Neural crest cell (in vitro differentiated cells): ENCODE measurements at places on chromosomes 5 and 9. TPM values are rescaled to one million over a fixed set of nuclear protein-coding genes. Genes with fewer than 3 reads are reported as not detected.

DNA sequence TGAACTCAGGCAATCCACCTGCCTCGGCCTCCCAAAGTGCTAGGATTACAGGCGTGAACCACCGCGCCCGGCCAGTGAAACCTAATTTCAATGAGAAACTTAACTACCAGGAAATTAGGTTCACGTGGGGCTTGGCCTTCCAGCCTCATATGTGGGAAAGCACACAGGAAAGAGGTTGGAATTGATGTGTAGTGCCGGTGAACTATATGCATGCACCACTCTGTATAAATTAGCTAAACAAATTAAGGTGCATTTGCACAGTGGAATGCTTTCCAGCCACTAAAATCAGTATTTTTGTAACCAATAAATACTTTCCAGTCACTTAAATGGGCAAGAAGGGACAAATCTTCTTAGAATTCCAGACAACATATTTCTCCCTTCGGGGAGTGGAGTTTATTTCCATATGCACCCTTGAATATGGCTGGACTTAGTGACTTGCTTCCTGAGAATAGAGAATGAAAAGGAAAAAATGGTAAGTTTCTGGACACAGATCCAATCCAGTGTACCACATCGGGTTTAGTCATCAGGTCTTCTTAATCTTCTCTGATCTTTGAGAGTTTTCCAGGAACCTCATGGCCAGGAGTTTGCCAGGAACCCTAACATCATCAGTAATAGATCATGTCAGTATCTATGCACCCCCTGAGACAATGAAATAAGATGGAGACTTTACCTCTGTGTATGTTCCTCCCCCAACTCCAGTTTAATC lies 24.9 kb downstream of the ATOX1 start:
- no peaks in the 10 kb centered on the region for H3K27me3 ChIP-seq
- no peaks in the 10 kb centered on the region for H3K4me1 ChIP-seq
- no peak overlapping the region for H3K4me3 ChIP-seq

DNA sequence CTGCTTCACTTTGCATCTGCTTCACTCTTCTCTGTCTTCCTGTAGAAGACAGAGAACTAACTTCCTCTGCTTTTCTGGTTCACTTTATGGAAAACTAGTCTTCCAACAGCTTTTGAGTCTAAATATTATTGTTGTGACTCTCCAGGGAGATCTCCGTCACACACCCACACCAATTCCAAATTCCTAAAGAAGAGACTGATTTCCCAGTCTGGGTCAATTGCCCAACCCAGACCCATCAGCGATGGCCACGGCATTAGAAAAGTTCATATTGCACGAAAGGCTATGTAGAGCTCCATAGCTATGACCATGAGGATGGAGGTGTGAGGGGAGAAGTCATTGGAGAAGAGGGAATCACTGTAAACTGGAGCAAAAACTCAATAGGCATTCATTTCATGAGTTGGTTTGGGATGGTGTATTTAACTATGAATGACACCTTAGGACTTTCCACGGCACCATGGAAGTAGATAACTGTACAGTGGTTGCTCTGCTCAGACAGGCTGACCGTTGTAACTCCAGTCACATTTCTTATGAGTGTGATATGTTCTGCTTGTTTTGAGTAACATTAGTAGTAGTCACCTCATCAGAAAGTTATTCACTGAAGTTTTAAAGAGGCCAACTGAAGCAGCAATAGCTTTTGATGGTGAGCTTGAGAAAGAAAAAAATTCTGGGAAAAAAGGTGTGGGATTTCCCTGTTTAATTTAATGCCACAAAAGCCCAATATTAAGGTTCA lies 78.1 kb upstream of the MAMDC2 start:
- H3K27ac ChIP-seq = no peak overlapping the region
- no peak overlapping the region for H3K4me3 ChIP-seq
- H3K27me3 ChIP-seq = no peaks in the 10 kb centered on the region
- no peaks in the 10 kb centered on the region for H3K36me3 ChIP-seq

Gene OR1J2
- not detected in 2 replicates for total RNA-seq

GRCh38 chr5:113376640-113377039 lies 58.1 kb downstream of the TSSK1B start:
- H3K36me3 ChIP-seq = no peaks in the 10 kb centered on the region
- H3K27ac ChIP-seq = no peak overlapping the region

Gene PLAC8L1
- total RNA-seq = 1.8 and 3.3 TPM in 2 replicates

Gene SMC2
- 45.4 and 50.0 TPM in 2 replicates for total RNA-seq

- no peaks in the 10 kb centered on the region for H3K4me1 ChIP-seq
- H3K36me3 ChIP-seq = no peaks in the 10 kb centered on the region
- no peaks in the 10 kb centered on the region for H3K27me3 ChIP-seq
- no peak for DNase-seq
- H3K4me3 ChIP-seq = no peak overlapping the region
- H3K27ac ChIP-seq = no peak overlapping the region
Observed at GRCh38 chr5:158413122-158413680, 554.3 kb upstream of the CLINT1 start.

GRCh38 chr9:23050548-23050947 lies 603.9 kb downstream of the DMRTA1 start:
- H3K36me3 ChIP-seq = no peaks in the 10 kb centered on the region
- H3K27ac ChIP-seq = no peak overlapping the region
- H3K4me3 ChIP-seq = no peak overlapping the region
- no peaks in the 10 kb centered on the region for H3K27me3 ChIP-seq
- DNase-seq = no peak

Gene SPOCK1
- 75.6 and 89.7 TPM in 2 replicates for total RNA-seq

GRCh38 chr9:69382135-69382534 lies 57.1 kb downstream of the ENTREP1 start:
- H3K27ac ChIP-seq = peak overlapping the region; percentile 47
- no peak for DNase-seq
- no peaks in the 10 kb centered on the region for H3K27me3 ChIP-seq
- H3K36me3 ChIP-seq = no peaks in the 10 kb centered on the region
- no peak overlapping the region for H3K4me3 ChIP-seq
- peaks cover 27% of the 10 kb centered on the region for H3K4me1 ChIP-seq

GRCh38 chr5:88688156-88688983 lies 194.6 kb downstream of the MEF2C start:
- H3K36me3 ChIP-seq = peaks cover 3% of the 10 kb centered on the region
- H3K27me3 ChIP-seq = peaks cover 100% of the 10 kb centered on the region
- peaks cover 33% of the 10 kb centered on the region for H3K4me1 ChIP-seq
- DNase-seq = no peak
- peak overlapping the region; percentile 3 for H3K4me3 ChIP-seq
- no peak overlapping the region for H3K27ac ChIP-seq
